Stimulated activated CD4-positive, alpha-beta T cell treated with anti-CD3 and anti-CD28 coated beads, Interleukin-1b, Interleukin-23, amount 100 ng/mL, for 24 hours (primary cell): ENCODE measurements at places on chromosomes 3 and 15.

DNA sequence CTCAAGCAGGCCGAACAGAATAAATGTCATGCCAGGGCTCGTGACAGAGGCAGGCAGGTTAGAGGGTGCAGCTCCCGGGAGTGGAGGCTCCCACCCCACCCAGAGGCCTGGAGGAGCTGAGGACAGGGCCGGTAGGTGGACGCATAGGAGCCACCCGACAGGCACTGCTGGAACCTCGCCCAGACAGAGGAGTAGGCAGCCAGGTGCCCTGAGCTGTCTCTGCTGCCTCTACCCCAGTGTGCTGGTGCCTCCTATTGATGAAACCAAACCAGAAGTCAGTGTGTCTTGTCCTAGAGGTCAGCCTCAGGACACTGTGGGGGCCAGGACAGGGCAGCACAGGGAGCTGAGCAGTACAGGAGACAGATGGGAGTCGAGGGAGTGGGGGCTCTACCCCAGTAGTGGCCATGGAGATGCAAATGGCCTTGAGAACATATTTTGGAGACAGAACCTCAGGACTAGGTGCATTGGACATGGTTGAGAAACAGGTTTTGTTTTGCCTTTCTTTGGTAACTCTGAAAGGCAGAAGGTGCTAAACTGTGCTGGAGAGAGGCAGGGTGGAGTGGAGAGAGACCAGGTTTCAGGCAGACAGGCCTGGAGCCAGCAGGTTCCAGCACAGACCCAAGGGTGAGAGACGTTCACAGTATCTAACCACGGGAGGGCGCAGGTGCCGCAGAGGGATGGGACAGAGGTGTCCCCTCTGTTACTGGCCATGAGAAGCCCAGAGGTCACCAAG lies 15.4 kb upstream of the KLF15 start:
- no peak for DNase-seq

DNA sequence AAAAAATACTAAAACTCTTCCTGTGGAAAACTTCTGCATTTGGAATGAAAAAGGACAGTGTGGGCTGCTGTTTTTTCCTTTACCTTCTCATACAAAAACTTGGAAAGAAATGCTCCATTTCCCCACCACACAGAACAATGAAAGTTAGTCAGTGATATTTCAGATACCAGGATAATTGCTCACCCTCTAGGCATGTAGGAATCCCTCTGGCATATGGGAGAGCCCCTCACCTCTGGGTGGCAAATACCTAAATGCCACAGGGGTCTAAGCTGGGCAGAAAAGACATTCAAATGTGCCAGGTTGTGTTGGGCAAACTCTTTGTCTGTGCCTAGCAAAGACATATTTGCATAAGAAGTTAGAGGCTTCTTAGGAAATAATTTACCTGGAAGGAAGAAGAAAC lies 560.3 kb upstream of the NR2F2 start:
- DNase-seq = no peak

GRCh38 chr15:99343881-99344551 lies 92.7 kb downstream of the LRRC28 start:
- DNase-seq = no peak

GRCh38 chr3:172159962-172160538 lies 120.7 kb downstream of the FNDC3B start:
- no peak for DNase-seq
